ENCODE measurements at places on chromosomes 12 and 14.

GRCh38 chr12:91575630-91576029 is 393.0 kb upstream of the DCN start:
- no peak for DNase-seq

GRCh38 chr12:45322810-45323209 is 106.9 kb downstream of the ANO6 start:
- no peak for DNase-seq

DNA sequence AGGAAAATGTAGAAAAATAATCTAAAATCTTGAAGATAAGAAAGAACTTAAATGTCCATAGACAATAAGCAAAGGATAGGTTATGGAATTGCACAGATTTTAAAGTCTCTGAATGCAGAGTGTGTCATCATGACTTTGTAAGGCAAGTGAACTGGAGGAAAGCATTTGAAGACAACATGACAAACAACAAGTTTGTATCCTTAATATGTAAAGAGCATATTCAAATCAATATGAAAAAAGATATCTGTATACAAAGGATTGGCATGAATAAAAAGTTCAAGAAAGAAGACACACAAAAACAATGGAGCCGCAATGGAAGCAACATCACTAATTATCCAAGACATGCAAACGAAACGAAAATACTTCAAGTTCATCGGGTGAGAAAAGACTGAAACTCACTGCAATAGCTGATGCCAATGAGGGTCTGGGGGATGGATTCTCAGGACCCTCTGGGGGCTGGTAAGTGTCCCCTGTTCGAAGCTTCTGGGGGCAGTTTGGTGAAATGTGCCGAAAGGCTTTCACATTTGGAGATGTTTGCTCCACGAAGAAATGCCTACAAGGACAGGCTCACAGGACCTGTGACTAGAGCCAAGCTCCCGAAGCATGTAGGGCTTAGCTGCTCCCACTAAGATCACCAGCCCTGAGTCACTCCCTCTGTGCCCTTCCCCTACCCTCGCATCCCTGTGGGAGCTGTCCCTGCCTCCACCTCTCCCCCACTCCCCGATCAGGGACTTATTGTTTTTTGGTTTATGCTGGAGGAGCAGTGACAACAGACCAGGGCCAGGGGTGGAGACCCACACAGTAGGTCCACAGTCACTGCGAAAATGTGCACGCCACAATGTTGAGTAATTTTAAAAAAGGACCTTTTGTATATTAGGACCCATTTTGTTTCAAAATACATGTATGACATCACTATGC is 345.7 kb upstream of the SFSWAP start:
- DNase-seq, result no peak

DNA sequence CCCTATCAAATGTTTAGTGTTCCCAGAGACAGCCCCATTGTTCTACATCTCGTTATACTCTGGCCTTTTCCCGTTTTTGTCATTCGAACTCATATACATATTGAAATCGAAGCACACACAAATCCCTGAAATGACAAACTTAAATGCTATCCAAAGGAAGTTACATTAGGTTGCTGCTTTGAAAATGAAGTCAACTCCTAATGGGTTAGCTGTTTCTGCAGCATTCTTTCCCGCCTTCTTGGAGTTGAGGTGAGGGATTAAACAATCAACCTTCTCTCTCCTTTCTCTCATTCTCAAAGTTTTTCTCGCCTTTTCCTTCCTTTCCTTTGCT is 642 bp upstream of the PHC1 start:
- no peak for DNase-seq

GRCh38 chr14:75222208-75222701 is 45.8 kb upstream of the TMED10 start:
- no peak for DNase-seq

DNA sequence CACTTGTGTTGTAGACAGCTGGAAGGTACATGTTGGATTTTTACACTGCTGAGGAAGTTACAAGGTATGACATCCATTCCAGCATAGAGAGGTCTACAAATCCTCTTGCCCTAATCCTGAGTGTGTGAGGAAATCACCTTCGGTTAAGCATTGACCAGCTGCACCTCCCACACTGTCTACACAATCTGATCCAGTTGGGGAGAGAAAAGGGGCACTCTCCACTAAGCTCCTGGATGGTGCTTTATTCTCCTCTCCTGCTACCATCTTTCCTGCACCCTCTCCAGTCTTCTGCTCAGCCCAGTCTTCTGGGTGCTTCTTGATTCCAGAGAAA is at the start of gene OR6J1:
OR6J1 (minus strand) TSS at position 48 of the 331 bp plus-strand sequence. CDS start 9,541 bp downstream, outside the sequence.
- DNase-seq, result no peak

- peak; percentile 44 for DNase-seq
These were observed 193.5 kb upstream of the CNOT2 start for GRCh38 chr12:70049596-70050360.

DNA sequence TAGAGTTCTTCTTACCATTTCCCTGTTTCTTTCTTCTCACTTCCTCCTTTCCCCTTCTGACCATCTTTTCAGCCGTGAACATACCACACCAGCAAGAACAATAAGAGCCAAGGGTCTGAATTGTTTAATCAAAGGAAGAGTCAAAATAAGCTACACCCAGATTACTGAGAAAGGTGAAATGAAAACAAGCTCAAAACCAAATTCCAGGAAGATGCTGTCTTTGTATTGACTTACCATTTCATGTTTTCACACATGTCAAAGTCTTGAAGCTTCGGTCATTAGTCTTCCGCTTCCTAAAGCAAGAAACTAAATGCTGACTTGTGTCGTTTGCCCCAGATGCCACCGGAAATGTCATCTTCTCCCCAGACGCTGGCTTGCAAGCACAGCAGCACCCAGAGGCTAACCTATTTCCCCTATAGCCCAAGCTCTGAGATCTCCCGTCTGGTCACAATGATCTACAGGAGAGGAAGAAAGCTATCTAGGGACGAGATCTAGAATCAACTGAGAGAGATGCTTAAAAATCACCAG is 136.5 kb upstream of the AMIGO2 start:
- peak; percentile 87 for DNase-seq

GRCh38 chr12:113860950-113861349 is 105.2 kb downstream of the RBM19 start:
- DNase-seq, result no peak

GRCh38 chr14:99235582-99236320 is 36.2 kb downstream of the BCL11B start:
- DNase-seq, result no peak

- no peak for DNase-seq
These were observed 141.1 kb downstream of the ALG10 start for GRCh38 chr12:34163443-34163842.

DNA sequence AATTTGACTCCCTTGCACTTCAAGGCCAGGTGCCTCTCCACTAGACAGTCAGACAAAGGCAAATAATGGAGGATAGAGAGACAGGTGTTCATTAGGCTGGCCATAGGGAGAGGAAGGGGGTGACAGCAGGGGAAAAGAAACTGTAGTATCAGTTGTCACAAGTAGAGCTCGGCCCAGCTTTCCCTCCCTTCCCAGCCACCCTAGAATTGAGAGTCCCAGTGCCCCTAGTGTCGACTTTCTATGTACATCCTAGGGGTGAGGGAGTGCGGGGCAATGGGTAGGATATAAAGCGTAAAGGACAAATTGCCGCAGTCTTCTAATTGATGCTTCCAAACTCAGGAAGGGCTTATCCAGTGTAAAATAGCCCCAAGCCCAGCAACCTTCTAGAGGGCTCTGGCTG is 39.0 kb downstream of the BAZ2A start:
- no peak for DNase-seq

GRCh38 chr12:119068129-119068856 is 87.0 kb downstream of the SRRM4 start:
- no peak for DNase-seq

DNA sequence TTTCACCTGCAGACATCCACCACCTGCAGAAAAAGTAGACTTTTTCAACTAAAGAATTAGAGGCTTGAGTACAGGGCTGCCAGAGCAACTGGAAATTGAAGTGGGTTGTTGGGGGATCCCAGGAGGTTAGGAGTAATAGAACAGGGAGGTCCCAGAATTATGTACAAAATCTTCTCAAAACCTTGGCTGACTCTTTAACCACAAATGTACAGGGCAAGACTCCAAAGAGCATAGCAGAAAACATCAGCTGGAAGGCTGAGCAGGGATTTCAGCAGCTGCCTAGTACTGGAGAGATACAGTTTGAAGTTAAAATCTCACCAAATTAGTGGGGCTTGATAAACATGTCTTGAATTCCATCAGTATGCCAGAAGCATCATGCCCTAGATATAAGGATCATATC is 191.6 kb downstream of the CRADD start:
- DNase-seq, result no peak

DNA sequence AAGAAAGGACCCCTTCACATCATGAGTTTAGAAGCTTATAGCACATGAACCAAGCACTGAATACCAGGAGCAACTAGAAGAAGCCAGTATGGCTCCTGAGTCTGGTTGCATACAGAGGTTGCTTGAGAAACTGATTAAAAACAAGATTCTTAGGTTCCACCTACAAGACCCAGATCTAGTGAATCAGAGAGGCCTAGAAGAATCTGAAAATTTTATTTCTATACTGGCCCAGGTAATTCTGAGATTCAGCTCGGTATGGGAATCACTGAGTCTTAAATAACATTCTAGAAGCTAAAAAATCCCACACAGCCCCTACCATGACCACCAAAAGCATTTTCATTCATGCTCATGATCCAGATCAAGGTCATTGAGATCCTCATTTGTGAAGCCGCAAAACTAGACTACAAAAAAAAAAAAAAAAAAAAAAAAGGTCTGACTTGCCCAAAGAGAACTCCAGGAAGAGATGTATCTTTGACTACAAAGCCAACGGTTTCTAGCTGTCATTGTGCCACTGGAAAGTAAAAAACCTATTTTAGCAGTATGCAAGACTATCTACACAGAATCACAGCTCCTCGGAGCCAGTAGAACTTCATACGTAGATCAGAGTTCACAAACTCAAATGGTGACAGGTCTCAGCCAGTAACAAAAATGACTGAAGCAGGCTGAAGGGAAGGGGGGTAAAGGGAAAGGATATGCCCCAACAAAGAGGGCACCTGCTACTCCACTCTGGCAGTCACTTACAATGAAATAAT is 168.4 kb upstream of the EGLN3 start:
- DNase-seq, result no peak

DNA sequence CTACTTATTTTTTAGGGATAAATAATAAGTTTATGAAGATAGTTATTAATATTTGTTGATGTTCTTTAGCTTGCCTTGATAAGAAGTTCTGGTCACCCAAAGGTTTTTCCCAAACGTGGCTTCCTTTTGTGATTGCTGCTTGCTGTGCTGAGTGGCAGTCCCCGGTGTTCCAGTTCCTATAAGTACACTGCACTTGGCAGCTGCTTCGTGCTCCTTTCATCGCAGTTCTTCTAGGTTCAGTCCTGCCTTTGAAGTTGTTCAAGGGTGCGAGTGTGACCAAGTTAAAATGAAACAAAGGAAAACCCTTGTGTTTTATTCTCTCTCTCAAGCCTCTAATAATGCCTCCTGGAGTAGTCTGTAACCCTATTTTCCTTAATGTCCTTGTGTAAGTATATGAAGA is 128.5 kb upstream of the ATF1 start:
- DNase-seq, result no peak

DNA sequence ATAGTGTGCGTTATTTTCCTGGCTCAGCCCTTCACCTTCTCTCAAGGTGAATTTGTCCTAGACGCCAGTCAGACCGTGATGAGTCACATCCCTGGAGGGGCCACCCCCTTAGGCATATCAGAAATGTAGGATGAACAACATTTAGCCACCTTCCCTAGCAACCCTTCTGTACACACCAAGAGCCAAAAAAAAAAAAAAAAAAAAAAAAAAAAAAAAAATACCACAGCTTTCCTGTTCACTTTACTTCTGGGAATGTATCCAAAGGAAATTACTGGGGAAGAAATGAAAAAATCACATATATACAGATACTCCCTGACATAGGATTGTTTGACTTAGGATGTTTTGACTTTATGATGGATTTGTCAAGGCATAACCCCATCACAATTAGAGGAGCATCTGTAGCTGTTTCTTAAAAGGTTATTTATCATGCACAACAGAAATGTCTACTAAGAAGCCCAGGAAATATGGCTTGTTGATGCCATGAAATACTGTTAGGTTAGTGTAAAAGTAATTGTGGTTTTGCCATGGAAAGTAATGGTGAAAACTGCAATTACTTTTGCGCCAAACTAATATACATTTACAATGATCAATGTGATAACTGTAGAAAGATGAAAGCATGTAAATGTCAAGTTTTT is 68.2 kb upstream of the BDKRB2 start:
- DNase-seq, result no peak

GRCh38 chr12:56840922-56841321 is 77.8 kb downstream of the HSD17B6 start:
- no peak for DNase-seq

- no peak for DNase-seq
These were observed 325.5 kb downstream of the DPF3 start for GRCh38 chr14:72568296-72568992.

DNA sequence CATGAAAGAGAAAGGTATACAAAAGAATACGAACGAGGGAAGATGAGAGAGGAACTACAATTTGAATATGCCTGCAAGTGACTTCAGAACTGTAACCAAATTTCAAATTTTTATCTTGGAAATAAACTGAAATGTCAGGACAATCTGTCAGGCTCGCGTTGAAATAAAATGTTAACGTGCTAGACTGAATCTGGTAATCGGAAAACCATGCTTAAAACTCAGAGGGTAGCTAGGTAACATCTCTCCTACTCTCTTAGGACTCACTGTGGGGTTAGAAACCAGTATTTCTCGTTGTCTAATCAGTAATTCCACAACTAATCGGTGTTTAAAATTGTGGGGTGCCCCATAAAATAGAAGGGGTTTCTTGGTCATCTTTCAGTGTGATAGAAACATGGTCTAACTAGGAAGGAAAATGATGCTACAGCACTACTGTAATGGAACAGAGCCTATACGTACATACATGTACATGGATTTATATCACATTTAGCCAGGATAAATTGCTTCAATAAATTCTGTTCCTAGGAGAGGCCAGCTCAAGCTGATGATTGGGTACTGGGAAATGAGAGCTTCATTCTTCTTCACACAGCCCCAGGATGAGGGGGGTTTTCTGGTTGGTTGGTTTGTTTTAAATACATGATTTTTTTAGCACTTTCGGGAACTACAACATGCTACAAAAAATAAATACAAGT is 23.9 kb downstream of the ATF7 start:
- no peak for DNase-seq

DNA sequence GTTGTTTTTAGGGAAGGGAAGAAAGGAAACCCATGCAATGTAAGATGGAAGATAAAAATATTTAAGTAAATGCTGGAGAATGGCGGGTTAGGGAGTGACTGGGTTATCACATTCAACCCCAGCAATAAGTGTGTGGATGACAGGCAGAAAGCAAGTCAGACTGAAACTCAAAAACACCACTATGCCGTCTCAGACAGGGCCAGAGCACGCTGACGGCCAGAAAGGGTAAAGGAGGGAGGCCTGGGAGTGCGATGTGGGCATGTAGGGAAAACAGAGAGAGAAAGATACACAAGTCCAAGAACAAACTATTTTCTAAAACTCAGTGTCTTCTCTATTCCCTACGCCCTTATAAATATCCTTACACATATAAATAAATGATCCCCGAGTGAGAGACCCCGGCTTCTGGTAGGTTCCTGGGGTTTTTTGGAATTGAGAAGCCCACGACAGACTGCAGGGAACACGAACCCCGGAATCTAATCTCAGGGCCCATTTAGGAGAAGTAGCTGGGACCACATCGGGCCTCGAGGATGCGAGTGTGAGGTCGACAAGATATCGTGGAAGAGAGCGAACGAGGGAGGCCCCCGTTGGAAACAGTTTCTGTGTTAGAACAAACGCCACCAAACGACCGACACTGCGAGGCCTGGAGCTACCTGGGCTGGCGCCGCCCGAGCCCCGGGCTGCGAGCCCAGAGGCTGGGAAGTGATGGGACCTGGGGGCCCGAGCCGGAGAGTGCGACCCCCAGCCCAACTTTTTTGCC is 735 bp upstream of the OTX2 start:
- DNase-seq, result no peak

- DNase-seq, result no peak
These were observed 44.0 kb upstream of the EAPP start for GRCh38 chr14:34583525-34583924.

All from CD4-positive, alpha-beta T cell treated with Interleukin-21 for 1 hour (primary cell).